Gastrocnemius medialis (tissue), 4 donors: ENCODE measurements at places on chromosomes 3 and 15.

- DNase-seq: no peak
Measured at GRCh38 chr3:179542375-179542774, 20.4 kb upstream of the ACTL6A start.

GRCh38 chr3:162217647-162218046, 721.0 kb downstream of the OTOL1 start:
- DNase-seq: no peak

DNA sequence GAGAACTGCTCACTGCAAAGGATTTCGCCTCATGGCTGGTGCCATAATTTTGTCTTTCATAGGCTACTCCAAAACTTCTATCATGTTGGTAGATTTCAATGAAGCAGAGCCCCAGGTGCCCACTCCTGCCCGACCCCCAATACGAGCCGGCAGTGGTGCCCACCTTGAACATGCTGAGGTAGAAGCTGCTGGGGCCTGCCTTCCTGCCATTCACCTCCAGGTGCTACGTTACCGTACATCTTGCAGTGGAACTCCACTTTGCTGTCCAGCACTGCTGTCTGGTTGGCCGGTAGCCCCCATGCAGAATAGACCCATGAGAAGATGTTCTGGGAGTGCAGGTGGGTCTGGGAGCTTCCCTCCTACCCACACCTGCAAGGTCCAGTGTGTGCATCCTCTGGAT, 502.8 kb upstream of the TBL1XR1 start:
- no peak for DNase-seq

- DNase-seq: peak; percentile 88
Measured at GRCh38 chr3:45987368-45988291, 8.0 kb downstream of the FYCO1 start.

DNA sequence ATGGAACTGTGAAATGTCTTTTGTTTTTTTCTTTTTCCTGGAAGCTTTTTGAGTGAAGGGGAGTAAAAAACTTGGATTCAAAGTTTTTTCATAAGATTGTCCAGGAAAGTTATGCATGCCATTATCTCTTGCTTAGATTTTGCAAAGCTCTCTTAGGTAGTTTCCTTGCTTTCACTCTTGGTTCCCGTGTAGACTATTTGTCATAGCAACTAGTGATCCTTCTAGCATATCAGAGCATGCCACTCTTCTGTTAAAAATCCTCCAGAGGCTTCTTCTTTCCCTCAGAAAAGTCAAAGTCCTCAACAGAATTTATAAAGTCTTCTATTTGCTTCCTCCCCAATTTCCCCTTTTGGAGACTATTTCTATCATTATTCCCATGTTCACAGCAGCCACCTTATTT, 21.1 kb downstream of the GTF2E1 start:
- DNase-seq: no peak

GRCh38 chr15:66294157-66294931, 976 bp downstream of the DIS3L start:
- no peak for DNase-seq

DNA sequence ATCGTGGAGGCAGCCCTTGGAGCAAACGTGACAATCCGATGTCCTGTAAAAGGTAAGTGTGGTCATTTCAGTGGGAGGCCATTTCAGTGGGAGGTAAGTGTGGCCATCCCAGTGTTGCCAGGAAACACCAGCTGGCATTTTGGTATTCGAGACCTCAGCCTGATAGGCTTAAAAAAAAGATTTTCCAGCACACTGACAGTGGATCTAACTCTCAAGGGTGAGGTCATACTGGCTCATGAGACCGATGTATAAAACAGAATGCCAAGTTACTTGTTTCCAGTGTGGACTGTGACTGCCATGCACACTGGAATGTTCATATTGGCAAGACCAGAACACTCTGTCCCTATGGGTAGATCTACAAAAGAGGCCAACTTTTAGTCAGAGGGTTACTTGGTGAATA, 244.4 kb upstream of the GOLGA6L4 start:
- no peak for DNase-seq

DNA sequence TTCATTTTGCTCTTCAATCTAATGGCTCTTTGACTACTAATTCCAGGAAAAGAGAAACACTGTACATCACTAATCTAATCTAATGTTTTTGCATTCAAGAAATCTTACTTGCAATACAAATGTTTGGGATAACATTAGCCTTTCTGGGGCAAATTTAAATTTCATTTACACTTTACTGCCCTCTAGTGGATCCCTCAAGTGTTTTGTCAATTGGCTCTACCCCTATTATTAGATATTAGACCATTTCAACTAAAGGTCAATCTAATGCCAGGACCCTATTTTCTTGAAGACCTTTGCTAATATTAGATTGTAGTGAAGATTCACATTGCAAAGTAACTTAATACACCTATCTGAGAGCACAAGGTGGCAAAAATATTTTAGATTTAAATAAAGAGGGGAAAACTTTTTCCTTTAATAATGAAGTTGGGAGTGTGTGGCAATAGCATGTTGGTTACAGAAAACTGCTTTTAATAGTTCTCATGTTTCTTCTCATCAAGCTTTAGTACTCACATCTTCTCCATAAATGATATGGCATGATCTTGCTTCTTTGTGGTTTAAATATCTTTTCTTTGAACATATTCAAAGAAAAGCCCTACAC, 5.0 kb downstream of the C2CD4A start:
- DNase-seq: no peak

DNA sequence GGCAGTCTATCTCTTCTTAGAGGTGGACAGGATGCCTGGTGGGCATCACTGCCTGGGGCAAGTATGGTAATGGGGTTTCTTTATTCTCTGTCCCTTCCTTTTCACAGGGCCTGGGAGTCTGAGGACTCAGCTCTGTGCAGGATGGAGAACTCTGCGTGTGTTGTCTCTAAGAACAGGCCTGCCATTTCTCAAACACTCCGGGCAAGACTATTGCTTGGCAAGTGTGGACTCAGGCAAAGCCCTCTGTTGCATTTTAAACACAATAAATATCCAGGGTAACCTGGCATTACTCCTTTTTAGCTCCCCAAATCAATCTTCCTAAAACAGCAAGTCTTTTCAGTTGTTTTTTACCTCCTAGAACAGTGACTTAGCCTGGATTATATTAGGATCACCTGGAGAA, 185.1 kb upstream of the ROPN1 start:
- no peak for DNase-seq

- no peak for DNase-seq
Measured at GRCh38 chr15:66830358-66830757, 128.3 kb downstream of the SMAD6 start.

DNA sequence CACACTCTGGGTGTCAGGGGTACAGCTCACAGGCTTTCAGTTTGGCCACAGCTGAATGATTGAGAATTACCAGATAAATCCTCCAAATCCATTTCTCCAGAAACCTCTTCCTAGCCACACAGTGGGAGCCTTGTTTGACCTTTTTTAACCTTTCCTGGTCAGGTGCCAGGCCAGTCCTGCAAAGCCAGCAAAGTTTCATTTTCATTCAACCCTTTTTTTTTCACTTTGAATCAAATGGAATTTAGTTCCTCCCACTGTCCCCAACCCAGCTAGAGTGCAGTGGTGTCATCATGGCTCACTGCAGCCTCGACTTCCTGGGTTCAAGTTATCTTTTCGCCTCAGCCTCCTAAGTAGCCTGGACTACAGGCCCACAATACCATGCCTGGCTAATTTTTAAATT, 67.8 kb downstream of the NSUN3 start:
- DNase-seq: no peak

GRCh38 chr3:37147666-37148065, 26.7 kb downstream of the LRRFIP2 start:
- DNase-seq: no peak

GRCh38 chr15:101322854-101323477, 27.9 kb upstream of the SNRPA1 start:
- DNase-seq: no peak

- no peak for DNase-seq
Measured at GRCh38 chr3:189172668-189173419, 1.1 kb downstream of the TPRG1 start.

GRCh38 chr3:44712455-44713075, at the start of gene ZNF502:
TSS of gene ZNF502 (plus strand) at chr3:44712660. CDS start at chr3:44720262, 7,602 bp downstream.
- peak; percentile 60 for DNase-seq

GRCh38 chr3:71430941-71431552, 152.5 kb downstream of the FOXP1 start:
- DNase-seq: no peak

- DNase-seq: no peak
Measured at GRCh38 chr3:58161435-58162398, 49.1 kb downstream of the DNASE1L3 start.

DNA sequence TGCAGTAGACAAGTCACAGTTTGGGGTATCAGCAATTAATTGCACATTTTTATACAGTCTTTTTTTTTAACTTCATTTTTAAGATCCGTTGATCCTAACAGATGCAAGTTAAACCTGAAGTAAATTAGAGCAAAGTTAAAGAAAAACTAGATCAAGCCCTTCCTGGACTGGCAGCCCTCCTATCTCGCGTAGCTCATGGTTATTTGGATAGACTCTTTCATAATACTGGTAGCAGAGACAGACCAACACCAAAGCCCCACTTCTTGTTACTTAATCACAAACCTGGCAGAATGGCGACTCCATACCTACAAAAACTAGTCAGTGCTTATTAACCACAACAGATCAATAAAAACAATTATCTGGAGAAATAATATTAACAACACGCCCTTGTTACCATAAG, 26.8 kb downstream of the SOX2 start:
- no peak for DNase-seq

- DNase-seq: no peak
Measured at GRCh38 chr3:13197281-13197680, 124.1 kb upstream of the IQSEC1 start.

GRCh38 chr3:58260733-58261132, 23.1 kb downstream of the ABHD6 start:
- DNase-seq: peak; percentile 22

DNA sequence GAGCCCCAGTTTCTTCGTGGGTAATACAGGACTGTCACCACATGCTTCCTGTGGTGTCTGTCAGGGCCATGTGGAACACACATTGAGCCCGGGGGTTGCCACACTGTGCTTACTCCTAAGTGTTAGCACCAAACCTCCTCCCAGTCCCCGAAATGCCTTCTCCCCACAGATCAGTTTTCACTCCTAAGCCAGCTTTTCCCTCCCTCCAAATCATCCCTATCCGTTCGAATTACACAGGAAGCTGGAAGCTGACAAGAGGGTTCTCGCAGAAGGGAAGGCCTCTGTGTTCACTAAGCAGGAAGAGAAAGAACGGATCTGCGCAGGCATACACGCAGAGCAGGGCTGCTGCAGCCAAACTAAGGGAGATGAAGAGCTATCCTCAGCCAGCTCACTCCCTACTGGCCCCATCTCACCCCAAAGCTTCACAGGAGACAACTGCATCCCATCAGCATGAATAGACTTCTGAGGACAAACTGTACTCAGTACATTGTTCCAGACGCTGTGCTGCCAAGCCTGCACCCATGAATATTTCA, 32.3 kb downstream of the XXYLT1 start:
- DNase-seq: no peak

GRCh38 chr3:59632760-59633573, 583.1 kb upstream of the CFAP20DC start:
- DNase-seq: no peak

DNA sequence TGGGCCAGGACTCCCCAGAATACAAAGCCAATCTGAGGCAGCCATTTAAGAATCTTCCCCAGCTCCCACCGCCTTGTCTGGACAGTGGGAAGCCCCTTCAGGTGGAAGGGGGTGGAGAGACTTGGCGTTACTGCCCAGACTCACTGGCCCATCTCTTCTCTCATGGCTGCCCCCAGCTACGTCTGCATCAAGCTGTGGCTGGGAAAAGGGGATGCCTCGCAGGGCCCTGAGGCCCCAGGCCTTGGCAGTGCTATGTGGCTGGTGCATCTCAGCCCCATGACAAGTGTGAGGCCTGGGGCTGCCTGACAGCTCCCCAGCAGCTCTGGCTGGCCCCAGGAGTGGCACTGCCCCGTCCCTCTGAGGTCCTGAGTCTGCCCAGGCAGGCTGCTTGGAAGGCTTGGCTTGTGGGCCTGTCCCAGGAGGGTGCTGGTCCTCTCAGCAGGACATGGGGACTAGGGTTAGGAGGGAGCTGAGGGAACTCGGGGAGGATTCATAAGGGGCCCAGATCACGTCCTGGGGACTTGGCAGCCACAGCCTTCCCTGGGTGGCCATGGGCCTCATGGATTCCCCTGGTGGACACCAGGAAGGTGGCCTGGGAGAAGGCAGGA, 20.2 kb upstream of the SLC41A3 start:
- DNase-seq: no peak
